ENCODE measurements at places on chromosomes 4 and X.

GRCh38 chr4:29320947-29321620 lies 1399.1 kb upstream of the PCDH7 start:
- no peak for DNase-seq

GRCh38 chr4:57064811-57065711 lies 45.1 kb downstream of the IGFBP7 start:
- no peak for DNase-seq

DNA sequence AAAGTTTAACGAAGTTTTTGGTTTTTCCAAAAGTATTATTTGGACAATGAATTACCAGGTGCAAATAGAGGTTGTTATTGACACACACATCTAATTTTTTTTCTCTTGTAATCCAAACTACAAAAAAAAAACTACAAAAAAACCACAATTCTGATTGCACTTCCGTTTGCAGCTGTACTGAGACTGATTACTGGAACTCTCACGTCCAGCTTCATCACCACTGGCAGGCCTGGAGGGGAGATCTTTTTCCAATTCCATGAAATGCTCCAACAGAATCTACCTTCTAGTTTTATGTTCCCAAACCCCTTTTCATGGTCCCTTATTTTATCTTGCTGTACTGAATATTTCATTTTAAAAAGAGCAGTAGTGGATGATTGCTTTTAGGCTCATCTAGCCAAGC lies 1118.3 kb downstream of the C4orf33 start:
- peak; percentile 4 for DNase-seq

DNA sequence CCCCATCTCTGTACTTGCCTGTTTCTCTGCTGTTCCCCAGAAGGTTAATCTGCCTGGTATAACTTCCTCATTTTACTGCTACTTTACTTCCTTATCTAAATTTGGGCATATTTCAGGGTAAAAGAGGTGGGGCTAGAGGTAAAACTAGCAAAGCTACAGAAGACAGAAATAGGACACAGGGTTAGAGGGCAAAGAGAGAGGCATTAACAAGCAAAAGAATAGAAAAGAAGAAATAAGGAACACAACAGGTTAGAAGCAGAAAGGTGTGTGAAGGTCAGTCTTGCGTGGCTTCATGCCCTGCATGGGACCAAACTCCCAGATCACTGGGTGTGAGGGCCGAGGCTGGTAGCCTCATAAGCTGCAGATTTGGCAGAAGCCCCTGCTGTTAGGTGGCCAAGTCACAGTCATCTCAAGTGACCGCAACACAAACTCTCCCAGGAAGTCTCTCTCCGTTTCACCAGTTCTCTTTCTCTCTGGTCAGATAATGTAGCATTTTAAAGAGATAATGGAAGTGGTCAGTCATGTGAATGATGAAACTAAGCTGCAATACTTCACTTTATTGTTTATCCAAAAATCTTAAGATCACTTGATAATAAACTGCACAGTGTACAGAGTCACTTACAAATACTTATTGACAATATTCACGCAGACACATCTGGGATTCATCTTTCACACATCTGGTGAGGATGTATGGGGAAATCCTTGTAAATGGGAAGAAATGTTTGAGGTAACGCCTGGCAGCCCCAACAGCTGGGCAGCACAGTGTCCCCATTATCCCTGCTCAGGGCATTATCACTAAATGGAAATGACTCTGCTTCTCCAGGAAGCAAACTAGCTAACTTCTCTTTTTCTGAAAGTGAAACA lies 16.4 kb downstream of the TMEM154 start:
- peak; percentile 83 for DNase-seq

DNA sequence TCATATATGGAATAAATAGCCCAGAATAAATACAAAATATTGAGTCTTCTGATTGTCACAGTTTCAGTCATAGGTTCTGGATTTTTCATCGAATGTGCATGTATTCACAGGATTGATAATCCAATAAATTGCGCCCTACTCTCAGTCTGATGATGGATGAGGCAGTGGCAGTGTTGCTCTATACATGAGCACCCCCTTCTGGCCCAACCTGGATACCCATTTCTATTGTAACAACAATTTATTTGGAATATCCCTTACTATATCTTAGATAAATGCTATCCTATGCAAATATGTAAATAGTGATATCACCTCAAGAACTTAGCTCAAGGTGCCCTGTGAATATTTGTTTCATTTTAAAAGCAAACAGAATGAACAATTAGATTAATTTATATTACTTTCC lies 733.7 kb upstream of the PABPC4L start:
- no peak for DNase-seq

- DNase-seq, result no peak
Measured at GRCh38 chr4:55445921-55446577, 50.3 kb downstream of the TMEM165 start.

- DNase-seq, result no peak
Measured at GRCh38 chr4:69759189-69759604, 1.2 kb downstream of the SULT1B1 start.

GRCh38 chrX:100695302-100695701 lies 36.6 kb downstream of the SYTL4 start:
- no peak for DNase-seq

DNA sequence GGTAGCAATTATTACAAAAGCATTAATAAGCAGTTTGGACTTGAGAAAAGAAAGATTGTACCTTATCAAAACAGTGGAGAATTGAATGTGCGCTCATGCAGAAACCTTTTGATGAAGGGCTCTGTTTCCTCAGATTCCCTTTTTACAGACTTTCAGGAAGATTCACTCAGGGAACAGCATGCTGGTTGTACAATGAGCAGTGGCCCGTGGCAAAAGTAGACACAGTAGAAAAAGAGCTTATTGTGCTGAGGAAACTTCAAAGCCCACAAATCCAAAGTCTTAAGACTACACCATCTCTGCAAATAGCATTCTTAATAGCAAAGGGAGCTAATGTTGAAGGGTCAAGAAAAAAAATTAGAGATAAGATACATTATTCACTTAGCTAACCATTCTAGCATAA lies 858.9 kb downstream of the PDHA2 start:
- DNase-seq, result no peak

DNA sequence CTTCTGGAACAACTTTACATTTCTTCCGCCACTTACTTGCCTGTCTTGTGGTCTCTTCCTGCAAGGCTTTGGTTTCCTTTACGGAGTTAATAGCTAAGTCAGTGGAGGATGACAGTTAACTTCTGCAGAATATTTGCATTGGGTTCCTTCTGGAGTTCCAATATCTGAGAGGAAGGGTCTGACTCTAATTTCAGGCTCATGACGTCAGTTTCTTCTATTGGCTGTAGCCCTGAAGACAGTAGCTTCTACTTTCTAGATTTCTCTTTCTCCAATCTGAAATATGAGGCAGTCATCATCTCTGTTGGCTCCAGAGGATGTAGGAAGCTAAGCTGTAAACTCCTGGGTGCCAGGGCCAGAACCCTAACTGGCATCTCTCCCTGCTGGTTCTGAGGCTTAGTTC lies 76.7 kb downstream of the FRMPD3 start:
- DNase-seq, result no peak

- DNase-seq, result no peak
Measured at GRCh38 chr4:180009316-180009715, 2233.9 kb upstream of the TENM3 start.

- DNase-seq, result no peak
Measured at GRCh38 chrX:41148553-41148952, 63.3 kb downstream of the USP9X start.

DNA sequence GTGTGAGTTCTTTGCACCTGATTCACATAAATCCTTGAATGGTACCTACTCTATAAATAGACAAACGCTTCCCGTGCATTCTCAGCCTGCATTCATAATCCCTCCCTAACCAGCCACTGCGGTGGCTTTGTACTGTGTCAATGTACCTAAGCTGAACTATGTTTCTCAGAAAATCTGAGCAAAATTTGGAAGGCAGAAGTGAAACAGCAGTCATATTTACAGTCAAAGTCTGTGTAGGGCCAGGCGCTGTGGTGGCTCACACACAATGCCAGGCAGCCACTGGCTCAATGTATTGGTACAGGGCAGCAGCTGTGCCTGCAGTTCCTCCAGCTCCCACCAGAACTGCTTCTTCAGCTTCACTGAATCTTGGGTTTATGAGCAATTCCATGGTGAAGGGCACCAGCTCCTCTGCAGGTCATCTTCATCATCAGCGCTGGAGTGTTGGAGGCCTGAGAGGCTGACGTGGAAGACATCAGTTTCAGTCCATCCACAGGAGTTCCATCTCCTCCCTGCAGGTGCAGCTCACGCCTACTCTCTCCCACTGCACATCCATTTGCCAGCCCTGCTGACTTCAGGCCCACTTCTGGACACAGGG lies 32.3 kb upstream of the IRF2 start:
- peak; percentile 99 for DNase-seq

DNA sequence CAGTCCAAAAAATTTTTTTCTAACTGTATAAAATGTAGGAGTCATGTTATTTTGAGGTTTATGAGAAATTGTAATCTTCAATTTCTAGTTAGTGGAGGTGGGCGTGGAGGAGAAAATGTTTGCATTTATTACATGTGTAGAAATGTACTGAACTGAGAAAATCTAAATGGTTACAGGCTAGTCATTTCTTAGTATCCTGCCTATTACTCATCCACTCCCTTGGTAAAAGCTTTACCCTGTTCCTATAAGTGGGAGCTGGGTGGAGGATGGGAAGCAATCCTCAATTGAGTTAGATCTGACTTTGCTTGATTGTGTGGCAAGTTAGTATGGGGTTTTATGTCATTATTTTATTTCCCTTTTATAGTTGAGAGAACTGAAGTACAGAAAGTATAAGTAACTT lies 73.8 kb downstream of the POLA1 start:
- DNase-seq, result no peak

- peak; percentile 48 for DNase-seq
Measured at GRCh38 chrX:138229718-138230117, 481.8 kb downstream of the FGF13 start.

DNA sequence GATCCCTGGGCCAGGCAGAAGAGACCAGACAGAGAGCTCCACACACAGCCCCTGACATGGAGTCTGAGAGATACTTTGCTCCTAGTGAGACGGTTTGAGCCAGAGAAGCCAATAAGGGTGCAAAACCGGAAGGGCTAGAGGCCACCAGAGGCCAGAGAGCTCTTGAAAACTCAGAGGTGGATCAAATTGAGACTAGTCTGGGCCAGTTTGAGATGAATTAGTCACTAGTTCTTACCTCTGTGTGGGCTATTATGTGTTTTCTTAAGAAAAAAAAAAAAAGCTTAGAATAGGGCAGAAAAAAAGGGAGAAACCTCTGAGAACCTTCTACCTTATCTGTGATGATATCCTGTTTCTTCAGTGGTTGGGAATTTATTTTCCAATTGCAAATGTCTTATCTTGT lies 110.4 kb upstream of the EDNRA start:
- DNase-seq, result no peak

DNA sequence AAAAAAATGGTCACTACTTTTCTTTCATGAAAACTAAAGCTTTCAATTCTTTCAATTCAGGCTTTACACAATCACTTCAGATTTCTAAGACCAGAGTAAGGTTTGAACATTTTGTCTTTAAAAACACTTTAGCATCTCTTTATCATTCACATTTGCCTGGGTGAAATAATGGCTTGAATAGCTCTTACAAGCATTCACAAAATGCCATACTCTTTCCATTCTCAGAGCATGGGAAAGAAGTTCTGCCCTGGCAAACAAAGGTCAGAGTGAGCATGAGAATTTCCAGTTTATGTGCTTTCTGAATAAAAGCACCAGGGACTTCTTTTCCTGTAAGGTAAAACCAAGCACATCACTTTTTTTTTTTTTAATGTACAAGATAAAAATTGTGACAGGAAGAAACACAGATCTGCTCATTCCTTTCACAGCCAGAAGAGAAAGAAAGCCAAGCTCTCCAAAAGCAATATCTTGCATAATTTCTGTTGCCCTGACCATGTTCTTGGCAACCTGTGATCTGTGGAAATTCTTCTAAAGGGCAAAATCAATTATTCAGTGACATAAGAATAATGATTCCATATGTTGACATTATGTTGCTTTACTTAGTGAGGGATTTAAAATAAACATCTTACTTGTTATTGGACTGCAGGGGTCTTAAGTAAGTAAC lies 64.8 kb downstream of the CD40LG start:
- no peak for DNase-seq

DNA sequence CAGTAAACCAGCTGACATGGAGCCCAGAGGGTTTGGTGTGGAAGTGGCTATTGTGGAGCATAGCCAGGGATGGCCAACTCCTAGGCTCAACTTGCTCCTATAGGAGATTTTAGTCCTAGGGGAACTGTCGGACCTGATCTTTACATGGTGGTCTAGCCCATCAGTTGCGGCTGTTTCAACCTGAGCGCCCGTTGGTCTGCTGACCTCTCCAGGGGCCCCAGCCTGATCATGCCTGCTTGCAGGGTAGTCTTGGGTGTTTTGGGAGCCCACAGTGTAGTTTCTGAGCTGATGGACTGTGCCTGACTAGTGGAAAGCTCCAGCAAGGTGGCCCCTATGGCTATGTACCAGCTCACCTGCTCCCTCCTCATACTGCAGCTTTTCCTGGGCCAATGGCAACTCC lies 597.0 kb downstream of the IQCM start:
- no peak for DNase-seq

GRCh38 chr4:68432320-68432719 lies 14.9 kb upstream of the TMPRSS11E start:
- DNase-seq, result no peak

DNA sequence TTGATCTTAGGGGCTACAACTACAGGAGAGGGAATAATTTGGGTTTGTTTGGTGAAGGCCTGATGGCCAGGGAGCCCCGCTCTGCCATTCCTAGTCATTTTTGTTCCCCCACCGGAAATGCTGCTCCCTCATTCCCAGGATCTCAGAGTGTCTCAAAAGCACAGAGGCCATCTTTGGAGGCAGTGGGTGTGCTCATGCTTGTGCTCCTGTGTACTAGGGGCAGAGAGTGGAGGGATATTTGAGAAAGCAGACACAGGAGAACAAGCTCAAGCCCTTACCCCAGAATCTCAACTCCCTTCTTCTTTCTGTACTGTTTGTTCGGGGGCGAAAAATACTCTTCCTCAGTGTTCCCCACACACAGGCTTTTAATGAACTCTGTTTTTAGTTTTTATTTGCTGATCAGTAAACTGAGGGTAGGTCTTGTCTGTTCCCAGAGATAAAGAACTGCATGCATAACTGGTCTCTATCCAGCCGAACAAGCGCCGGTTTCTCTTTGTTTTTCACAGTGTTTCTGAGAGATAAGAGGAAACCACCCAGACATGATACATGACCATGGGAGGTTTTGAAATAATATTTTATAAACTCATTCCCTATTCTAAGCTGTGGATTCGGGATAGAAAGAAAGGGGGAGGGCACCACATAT lies 32.9 kb upstream of the XK start:
- no peak for DNase-seq

- DNase-seq, result no peak
Measured at GRCh38 chrX:15013461-15013860, 140.2 kb downstream of the MOSPD2 start.

DNA sequence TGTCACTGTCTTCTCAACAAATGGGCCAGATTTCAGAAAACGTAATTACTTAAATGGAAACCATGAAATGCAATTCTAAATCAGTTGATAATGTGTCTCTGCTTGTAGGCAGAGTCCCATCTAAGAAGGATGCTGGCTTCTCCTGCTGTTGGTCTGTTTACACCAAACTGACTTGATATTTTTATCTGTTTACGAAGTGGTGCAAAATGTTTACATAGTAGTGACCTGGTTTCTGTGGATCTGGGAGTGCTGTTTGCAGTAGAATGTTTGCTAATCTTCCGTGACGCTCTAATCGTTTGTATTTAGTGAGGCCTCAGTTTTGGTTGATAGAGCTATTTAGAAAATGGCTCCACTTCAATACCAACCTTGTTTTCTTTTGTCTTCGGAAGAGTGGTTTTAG lies 213.5 kb downstream of the VEGFC start:
- DNase-seq, result no peak

Data from MV-4-11 (cell line).